ENCODE measurements at places on chromosomes 3 and 15.

DNA sequence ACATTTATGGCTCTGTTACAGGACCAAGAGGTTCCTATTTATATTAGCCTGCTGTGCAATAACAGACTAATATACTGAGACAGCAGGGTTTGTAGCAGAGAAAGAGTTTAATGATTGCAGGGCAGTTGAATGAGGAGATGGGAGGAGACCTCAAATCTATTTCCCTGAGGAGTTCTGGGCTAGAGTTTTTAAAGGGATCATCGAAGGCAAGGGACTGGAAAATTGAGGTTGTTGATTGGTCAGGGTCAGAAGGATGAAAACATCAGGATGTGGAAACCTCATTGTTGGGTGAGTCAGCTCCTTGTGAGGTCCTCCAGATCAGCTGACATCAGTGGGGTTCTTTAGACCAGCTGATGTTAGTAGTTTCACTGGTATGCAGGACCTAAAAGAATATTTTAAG, 60.6 kb upstream of the GOLGA8B start:
- H3K4me1 ChIP-seq = no peaks in the 10 kb centered on the region
- H3K27ac ChIP-seq = no peak overlapping the region
- DNase-seq = no peak
- H3K4me3 ChIP-seq = no peak overlapping the region
- no peaks in the 10 kb centered on the region for H3K36me3 ChIP-seq

GRCh38 chr3:129224984-129225393, 24.4 kb upstream of the COPG1 start:
- H3K4me1 ChIP-seq = peaks cover 21% of the 10 kb centered on the region
- no peaks in the 10 kb centered on the region for H3K27me3 ChIP-seq
- H3K27ac ChIP-seq = peak overlapping the region; percentile 66
- DNase-seq = no peak
- no peaks in the 10 kb centered on the region for H3K36me3 ChIP-seq
- peak overlapping the region; percentile 36 for H3K4me3 ChIP-seq

DNA sequence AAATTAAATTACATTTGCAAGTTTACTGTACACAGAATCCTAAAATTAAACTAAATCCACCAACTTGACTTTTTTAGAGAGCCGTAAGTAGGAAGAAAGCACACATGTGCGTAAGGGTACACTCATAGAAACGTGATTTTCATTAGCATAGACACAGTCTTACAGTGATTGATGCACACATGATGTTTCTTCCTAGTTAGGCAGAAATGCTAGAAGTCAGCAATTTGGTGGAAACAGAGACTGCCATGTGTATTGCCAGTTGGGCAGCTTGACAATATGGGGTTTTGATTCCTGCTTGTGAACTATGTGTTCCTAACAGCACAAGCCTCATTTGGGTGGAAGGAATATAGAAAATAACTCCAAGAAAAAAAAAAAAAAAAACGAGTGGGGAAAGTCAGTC, 878.5 kb downstream of the ROBO1 start:
- H3K27me3 ChIP-seq = no peaks in the 10 kb centered on the region
- no peak for DNase-seq
- no peaks in the 10 kb centered on the region for H3K36me3 ChIP-seq
- H3K4me3 ChIP-seq = no peak overlapping the region

DNA sequence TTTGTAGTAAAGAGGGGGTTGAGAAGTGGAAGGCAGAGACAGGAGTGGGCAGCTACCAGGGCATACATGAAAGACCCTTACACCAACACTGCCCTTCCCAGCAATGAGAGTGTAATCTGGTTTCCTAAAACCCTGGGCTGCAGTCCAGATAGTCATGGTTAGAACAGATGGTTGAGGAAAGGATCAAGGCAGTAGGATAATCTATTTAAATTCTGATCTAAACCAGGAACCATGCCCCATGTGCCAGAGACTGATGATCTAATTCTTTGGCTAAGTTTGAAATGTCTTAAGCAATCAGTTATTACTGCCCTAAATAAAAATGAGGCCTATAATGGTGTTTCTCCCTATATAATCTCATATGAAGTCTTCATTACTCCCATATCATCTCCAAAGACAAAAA, 59.6 kb downstream of the PRTG start:
- no peak overlapping the region for H3K27ac ChIP-seq
- peaks cover 3% of the 10 kb centered on the region for H3K36me3 ChIP-seq
- peaks cover 17% of the 10 kb centered on the region for H3K4me1 ChIP-seq
- no peak overlapping the region for H3K4me3 ChIP-seq

- H3K4me3 ChIP-seq = peak overlapping the region; percentile 92
- H3K4me1 ChIP-seq = peaks cover 49% of the 10 kb centered on the region
- no peaks in the 10 kb centered on the region for H3K27me3 ChIP-seq
- H3K36me3 ChIP-seq = no peaks in the 10 kb centered on the region
- no peak for DNase-seq
Measured at GRCh38 chr3:46695177-46695961, 1.9 kb upstream of the ALS2CL start.

GRCh38 chr3:67327582-67327981, 326.8 kb downstream of the SUCLG2 start:
- no peak overlapping the region for H3K4me3 ChIP-seq
- H3K27ac ChIP-seq = no peak overlapping the region
- no peaks in the 10 kb centered on the region for H3K4me1 ChIP-seq
- H3K36me3 ChIP-seq = no peaks in the 10 kb centered on the region

DNA sequence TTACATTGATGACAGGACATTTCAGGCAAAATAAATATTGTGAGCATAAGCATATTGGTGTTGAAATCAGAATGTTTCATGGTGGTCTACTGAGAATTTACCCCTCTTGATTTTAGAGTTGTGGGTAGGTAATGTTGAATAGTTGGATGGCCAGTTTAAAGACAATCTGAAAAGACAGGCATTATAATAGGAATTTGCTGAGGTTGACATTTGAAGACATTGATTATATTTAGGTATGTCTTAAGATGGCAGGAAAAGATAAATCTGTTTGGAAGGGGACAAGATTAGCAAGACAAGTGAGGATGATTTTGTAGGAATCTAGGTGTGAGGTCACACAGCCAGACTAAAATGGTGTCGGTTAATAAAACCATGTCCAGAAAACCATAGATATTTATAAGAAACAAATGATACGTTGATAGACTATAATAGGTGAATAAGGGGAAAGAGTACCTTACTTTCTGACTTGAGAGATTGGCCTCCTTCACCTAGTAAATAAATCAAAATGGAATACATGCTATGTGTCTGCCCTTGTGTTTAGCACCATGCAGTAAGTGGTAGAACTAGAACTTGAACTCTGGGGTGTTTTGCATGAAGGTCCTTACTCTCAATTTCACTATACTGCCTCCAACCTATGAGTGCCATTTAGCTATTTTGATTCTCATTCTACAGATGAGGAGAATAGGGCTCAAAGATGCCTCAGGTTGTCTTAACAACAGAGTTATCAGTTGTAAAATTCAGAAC, 57.9 kb downstream of the ALCAM start:
- DNase-seq = no peak
- peaks cover 3% of the 10 kb centered on the region for H3K4me1 ChIP-seq
- H3K27me3 ChIP-seq = no peaks in the 10 kb centered on the region

DNA sequence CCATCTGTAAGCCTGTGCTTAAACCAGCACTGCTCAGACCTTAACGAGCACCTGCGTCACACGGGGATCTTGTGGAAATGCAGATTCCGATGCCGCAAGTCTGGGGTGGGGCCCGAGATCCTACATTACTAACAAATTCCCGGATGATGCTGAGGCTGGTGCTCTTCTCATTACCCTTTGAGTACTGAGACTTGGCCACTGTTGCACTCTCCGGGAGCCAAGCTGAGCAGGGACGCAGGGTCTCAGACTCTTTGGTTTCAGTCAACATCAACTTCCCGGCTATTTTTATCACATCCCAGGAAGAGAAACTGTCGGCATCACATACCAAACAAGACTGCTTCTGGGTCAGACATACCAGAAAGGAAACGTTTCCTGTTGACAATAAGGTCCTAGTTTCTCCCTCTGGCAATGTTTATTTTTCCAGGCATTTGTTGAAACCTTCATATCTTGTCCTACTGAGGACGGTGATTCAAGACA, 276.6 kb downstream of the SHQ1 start:
- H3K27ac ChIP-seq = no peak overlapping the region
- H3K36me3 ChIP-seq = no peaks in the 10 kb centered on the region
- H3K4me1 ChIP-seq = no peaks in the 10 kb centered on the region

DNA sequence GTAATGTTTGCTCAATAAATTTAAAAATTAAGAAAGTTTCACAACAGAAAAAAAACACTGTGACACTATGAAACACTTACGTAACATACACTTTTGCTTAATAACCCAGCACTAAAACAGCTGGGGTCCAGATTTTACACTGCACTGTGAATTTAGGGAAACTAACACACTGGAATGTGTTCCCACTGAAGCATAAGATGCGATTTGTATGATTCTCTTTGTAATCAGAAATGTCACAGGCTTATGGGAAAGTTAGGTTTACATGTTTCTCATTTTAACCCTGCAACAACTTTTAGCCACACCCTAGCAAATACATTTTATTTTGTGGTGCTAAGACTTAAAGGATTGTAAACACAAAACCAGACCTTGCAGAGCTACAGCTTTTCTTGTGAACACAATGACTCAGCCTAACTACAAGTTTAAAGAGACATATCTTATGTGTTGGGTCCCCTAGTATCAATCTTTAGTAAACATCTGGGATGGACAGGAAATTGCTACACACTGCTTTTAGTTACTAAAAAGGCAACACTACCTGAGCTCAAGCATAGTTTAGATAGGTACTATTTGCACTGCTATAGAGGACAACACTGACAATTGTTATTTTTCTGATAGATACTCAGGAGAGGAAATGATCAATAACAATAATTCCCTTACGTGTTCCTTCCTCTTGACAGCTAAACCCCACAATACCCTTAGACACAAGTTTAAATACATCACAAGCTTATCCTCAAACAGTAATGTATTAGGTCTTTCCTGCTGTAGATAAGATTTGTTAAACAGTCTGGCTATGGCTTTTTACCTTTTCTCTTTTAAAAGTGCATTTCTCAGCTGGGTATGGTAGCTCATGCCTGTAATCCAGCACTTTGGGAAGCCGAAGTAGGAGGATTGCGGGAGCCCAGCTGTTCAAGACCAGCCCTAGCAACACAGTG, 3.8 kb downstream of the PLD1 start:
- H3K27me3 ChIP-seq = peaks cover 4% of the 10 kb centered on the region
- peaks cover 39% of the 10 kb centered on the region for H3K4me1 ChIP-seq
- H3K4me3 ChIP-seq = no peak overlapping the region
- no peak overlapping the region for H3K27ac ChIP-seq
- DNase-seq = no peak

GRCh38 chr3:153752405-153753027, 368.7 kb upstream of the ARHGEF26 start:
- H3K27ac ChIP-seq = no peak overlapping the region
- H3K4me3 ChIP-seq = no peak overlapping the region
- DNase-seq = no peak

DNA sequence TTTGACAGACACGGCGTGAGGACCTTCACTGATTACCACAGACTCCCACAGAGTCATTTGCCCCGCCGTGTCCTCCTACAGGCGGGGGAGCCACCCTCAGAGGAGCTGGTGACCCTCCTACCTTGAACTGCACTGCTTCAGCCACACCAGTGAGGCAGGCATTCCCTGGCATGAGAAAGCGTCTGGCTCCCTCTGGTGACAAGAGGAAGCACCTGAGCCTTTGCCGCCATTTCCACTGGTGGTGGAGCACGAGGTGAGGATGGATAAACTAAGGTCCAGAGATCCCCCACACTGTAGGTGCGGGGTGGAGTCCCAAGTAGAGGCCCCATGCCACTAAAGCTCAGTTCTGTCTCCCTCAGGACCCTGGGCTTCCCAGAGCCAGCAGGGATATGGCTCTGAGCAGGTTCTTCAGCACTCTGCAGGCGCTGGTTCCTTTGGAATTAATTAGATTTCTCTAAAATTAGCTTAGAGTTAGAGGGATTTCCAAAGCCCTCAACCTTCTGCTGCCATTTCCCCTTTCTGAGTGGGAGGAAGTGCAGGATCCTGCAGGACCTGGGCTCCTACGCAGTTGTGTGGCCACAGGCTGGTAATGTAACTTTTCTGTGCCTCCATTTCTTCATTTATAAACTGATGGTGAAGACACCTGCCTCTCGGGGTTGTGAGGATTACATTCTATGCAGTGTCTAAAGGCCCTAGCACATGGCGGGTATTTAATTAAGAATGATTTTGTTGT, 224.0 kb downstream of the SLCO3A1 start:
- peaks cover 47% of the 10 kb centered on the region for H3K4me1 ChIP-seq
- no peak overlapping the region for H3K4me3 ChIP-seq
- H3K27ac ChIP-seq = no peak overlapping the region
- no peaks in the 10 kb centered on the region for H3K27me3 ChIP-seq

GRCh38 chr15:43939070-43939469, 112.3 kb downstream of the WDR76 start:
- no peak overlapping the region for H3K4me3 ChIP-seq
- no peak for DNase-seq
- H3K4me1 ChIP-seq = no peaks in the 10 kb centered on the region
- peaks cover 37% of the 10 kb centered on the region for H3K27me3 ChIP-seq

- H3K27me3 ChIP-seq = no peaks in the 10 kb centered on the region
- DNase-seq = no peak
- peaks cover 2% of the 10 kb centered on the region for H3K36me3 ChIP-seq
- H3K4me1 ChIP-seq = no peaks in the 10 kb centered on the region
- H3K27ac ChIP-seq = no peak overlapping the region
- H3K4me3 ChIP-seq = no peak overlapping the region
Measured at GRCh38 chr3:20350449-20350848, 164.4 kb upstream of the SGO1 start.

- peaks cover 2% of the 10 kb centered on the region for H3K4me1 ChIP-seq
- H3K27ac ChIP-seq = no peak overlapping the region
- DNase-seq = no peak
- H3K27me3 ChIP-seq = peaks cover 6% of the 10 kb centered on the region
Measured at GRCh38 chr3:150237490-150237889, 170.6 kb upstream of the TSC22D2 start.

DNA sequence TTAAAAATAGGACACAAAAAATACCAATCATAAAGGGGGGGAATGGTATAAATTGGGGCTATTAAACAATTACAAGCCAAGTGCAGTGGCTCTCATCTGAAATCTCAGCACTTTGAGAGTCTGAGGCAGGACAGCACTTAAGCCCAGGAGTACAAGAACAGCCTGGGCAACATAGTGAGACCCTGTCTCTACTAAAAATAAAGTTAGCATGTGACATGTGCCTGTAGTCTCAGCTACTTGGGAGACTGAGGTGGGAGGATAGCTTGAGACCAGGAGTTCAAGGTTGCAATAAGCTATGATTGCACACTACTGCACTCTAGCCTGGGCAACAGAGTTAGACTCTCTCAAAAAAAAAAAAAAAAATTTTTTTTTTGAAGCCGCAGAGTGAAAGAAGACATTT, 23.8 kb upstream of the GABPB1 start:
- H3K27ac ChIP-seq = no peak overlapping the region
- H3K4me1 ChIP-seq = no peaks in the 10 kb centered on the region
- no peaks in the 10 kb centered on the region for H3K36me3 ChIP-seq
- no peak overlapping the region for H3K4me3 ChIP-seq

DNA sequence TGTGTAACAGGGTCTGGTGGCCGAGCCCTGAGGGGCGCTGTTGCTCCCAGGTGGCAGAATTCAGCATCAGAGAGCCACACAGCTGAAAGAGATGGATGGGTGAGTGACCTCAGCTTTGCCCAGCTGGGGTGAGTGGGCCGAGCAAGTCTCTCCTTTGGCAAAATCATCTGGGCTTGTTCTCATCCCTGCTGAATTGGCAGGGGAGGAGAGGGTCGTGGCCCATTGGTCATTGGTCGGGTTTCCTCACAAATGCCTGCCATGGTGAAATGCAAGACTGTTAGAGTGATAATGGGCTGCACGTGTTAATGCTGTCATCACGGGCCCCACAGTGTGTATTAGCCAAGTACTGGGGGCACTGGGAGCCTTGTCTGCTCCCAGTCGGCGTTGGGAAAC, 15.9 kb downstream of the ABHD2 start:
- no peaks in the 10 kb centered on the region for H3K27me3 ChIP-seq
- H3K4me1 ChIP-seq = peaks cover 18% of the 10 kb centered on the region
- DNase-seq = no peak
- H3K4me3 ChIP-seq = no peak overlapping the region
- peaks cover 5% of the 10 kb centered on the region for H3K36me3 ChIP-seq
